ENCODE measurements at places on chromosomes 3 and 15.

GRCh38 chr3:124089214-124089613 is 97.3 kb upstream of the ROPN1 start:
- no peak for DNase-seq

DNA sequence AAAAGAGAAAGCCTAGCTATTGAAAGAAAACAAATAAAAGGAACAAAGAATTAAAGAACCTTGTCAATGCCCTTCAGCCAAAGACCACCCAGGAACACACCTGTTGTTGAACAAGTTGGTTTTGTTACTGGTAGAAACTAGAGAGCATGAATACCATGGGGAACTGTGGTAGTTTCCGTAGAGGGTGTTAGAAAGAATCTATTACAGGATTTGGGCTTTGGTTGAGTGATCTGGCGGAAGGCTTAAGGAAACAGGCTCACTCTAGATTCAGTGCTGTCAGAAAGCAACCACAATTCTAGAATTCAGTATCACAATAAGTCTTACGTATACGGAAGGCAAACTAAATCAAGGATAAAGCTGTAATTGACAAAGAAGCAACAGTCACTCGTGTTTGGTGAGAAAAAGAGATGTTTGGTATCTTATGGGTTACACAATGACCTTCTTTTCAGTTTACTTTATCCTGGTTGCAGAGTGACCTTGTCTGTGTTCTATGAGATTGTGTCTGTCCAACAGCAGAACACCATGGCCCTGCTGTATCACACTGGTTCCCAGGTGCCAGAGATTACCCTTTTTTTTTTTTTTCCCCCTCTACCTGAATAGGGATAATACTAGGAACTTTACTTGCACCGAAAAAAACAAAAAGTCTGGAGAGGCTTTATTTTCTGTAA is 265.9 kb downstream of the SHQ1 start:
- no peak for DNase-seq

DNA sequence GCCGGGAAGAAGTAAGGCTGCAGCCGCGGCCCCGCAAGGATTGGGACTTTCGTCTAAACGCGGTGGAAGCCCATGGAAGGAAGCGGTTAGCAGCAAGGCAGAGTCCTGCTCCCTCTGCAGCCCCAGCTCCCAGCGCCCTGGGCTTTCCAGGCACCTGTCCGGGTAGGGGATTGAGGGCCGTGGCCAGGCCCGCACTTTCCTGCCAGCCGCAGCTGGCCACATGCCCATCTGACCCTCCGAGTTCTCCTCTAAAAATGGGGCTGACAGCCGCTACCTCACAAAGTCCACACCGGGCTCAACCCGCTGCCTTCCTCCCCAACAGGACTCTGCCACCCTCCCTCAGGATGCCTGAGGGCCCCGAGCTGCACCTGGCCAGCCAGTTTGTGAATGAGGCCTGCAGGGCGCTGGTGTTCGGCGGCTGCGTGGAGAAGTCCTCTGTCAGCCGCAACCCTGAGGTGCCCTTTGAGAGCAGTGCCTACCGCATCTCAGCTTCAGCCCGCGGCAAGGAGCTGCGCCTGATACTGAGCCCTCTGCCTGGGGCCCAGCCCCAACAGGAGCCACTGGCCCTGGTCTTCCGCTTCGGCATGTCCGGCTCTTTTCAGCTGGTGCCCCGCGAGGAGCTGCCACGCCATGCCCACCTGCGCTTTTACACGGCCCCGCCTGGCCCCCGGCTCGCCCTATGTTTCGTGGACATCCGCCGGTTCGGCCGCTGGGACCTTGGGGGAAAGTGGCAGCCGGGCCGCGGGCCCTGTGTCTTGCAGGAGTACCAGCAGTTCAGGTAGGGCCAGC is 1.9 kb downstream of the NEIL1 start:
- no peak for DNase-seq

GRCh38 chr3:191336833-191337232 is 6.5 kb upstream of the UTS2B start:
- no peak for DNase-seq

- DNase-seq: no peak
Measured at GRCh38 chr3:156814295-156814694, 11.9 kb upstream of the LEKR1 start.

DNA sequence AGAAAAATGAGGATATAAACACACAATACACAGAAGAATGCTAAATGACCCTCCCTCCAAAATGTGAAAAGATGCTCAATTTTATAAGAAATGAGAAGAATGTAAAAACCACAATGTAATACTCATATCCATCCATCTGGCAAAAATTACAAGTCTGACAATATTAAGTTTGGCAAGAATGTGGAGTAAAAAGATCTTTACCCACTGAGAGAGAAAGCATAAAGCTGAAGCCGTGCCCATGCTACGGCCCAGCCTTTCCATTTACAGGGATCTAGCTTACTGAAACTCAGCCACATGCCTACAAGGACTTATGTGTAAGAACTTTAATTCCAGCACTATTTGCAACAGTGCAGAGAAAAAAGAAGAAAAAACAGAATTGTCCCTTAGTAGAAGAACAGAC is 42.9 kb downstream of the ATP13A3 start:
- DNase-seq: no peak

GRCh38 chr3:127730171-127730570 is 57.4 kb downstream of the ABTB1 start:
- no peak for DNase-seq

- DNase-seq: no peak
Measured at GRCh38 chr3:64224826-64225610, at the start of gene PRICKLE2. PRICKLE2 (minus strand) TSS chr3:64225466; CDS start chr3:64198927, 26,539 bp downstream.

- no peak for DNase-seq
Measured at GRCh38 chr15:27490867-27491595, 520.0 kb downstream of the GABRG3 start.

DNA sequence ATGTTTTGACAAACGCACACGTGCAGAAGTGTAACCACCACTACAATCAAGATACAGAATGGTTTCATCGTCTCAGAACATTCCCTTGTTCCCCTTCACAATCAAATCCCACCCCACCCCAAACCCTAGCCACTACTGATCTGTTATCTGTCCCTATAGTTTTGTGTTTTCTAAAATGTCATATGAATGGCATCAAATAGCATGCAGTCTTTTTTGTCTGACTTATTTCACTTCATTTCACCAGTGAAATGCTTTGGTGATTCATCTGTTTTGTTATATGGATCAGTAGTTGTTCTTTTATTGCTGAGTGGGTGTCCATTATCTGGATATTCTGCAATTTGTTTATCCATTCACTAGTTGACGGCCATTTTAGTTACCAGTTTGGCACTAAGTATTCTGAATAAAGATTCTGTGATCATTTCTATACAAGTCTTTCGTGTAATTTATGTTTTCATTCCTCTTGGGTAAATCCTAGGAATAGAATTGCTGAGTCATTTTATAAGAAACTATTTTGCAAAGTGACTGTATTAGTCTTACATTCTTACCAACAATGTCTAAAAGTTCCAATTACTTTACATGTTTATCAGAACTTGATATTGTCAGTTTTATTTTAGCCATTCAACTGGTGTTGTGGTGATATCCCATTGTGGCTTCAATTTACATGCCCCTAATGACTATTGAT is 232.8 kb downstream of the CLSTN2 start:
- DNase-seq: no peak

- peak; percentile 0 for DNase-seq
Measured at GRCh38 chr15:70762469-70763119, 764 bp downstream of the UACA start.

DNA sequence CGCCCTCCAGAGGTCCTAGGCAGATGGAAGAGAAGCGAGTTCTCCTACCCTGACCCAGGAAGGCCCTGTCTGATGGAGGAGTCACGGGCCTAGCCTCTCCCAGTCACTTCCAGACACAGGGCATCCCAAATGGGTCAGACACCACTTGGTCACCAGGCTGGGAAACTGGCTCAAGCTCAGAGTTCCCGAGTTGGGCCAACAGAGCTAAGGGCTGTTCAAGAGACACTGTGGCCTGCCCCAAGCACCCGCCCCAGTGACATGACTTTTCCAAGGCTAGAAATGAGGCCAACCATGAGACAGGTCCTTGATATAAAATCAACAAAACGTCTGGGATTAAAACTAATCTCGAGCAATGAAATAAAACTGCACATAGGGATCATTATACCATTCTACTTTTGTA is 113.8 kb downstream of the IQSEC1 start:
- DNase-seq: no peak

GRCh38 chr3:13088028-13089006 is 15.1 kb upstream of the IQSEC1 start:
- DNase-seq: no peak

GRCh38 chr3:56290374-56290773 is 177.9 kb downstream of the ERC2 start:
- DNase-seq: no peak

DNA sequence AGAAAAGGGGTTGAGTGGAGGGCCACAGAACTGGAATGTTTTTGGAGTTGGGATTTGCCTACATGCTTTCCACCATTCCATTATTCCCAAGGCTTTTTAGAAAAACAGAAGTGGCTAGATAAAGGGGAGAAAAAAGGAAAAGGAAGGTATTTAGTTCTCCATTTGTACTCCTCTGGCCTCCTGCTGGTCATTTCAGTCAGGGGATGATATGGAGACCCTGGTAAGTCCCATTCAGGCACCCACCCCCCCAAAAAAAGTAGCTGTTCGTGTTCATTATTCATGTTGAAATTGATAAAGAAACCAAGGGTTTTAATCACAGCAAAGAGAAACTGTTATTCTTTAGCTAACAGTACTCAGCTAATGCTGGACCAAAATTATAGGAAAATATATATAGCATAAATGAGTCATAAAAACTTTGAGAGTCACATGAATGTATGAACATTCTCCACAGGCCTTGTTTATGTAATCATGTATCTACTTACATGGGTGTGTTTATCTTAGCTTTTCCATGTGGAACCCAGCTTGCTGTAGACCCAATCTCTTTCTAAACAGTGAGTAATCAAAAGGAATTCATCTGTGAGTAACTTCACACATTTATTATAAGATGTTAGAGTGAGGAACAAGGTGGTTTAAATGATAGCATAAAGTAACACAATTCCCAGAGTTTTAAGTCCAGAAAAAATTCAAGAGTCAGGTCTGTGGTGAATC is 167.2 kb downstream of the KCNMB2 start:
- DNase-seq: no peak

GRCh38 chr3:135865085-135865484 is 100.4 kb upstream of the PPP2R3A start:
- no peak for DNase-seq

All from activated CD4-positive, alpha-beta T cell treated with anti-CD3 and anti-CD28 coated beads, Interleukin-2, amount 50 U/mL, for 4 hours (primary cell).